Left lobe of liver (tissue), 2 donors: ENCODE measurements at places on chromosomes 2 and 18. TPM values are rescaled to one million over a fixed set of nuclear protein-coding genes. Genes with fewer than 3 reads are reported as not detected.
A peak's percentile ranks its signal among the peaks of the same experiment; 100 is the strongest.

DNA sequence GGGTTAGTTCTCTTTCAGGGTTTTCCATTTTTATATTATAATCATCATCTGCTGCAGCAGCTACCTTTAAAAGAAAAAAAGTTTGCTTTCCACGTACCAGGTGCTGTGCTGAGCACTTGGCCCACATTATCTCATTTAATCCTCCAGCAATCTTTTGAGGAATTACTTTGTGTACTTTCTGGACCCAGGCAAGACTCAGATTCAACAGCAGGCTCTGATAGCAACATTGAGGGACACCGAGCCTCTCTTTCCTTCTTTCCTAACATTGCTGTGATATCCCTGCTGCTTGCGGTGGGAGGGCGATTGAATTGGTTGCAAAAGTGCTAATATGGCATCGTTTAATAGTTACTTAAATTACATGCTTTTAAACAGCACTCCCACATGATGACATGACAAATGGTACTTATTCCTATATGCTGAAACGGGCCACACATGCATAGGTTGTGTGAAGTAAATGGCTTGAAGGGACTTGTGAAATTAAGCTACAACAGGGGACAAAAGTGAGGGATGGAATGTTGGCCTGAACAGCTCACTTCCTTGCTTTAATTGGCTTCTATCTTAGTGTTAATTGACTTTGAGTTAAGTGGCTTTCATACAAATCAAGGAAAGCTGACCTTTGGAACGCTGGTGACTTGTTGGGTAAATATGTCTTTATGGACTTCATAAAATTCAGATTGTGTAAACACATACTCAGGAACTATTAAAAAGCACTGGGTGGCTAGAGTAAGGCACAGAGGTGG is 21.2 kb downstream of the SPRED2 start:
- no peak for DNase-seq

The MDH1B gene
- total RNA-seq, result 0.28 TPM

- DNase-seq, result no peak
These were observed 4.9 kb upstream of the CHN1 start for GRCh38 chr2:175009917-175010621.

The REG3G gene
- 0.53 TPM for total RNA-seq

DNA sequence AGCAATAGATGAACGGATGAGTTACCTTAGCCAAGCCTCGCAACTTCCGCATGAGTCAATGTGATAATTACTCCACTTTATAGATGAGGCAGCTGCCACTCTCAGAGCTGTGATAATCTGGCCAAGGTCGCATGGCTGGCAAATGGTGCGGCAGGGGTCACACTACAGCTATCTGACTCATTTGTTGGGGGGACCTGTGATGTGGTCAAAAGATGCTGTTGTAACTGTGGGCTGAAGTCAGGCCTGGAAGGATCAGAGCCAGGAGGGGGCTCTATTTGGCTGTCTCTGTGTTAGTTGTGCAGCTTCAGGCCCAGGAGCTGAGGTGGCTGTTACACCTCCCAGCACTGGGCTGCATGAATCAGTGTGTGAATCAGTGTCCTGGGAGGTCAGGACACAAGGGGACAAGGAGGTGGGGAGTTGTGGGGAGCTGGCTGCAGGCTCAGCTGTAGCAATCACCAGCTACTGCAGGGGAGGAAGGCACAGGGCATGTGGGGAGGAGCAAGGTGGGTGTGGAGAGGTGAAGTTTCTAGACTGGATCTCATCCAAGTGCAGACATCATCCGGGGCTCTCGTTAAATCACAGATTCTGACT is 33.1 kb downstream of the NGEF start:
- peak; percentile 30 for DNase-seq
